ENCODE measurements at places on chromosomes 12 and 14.

DNA sequence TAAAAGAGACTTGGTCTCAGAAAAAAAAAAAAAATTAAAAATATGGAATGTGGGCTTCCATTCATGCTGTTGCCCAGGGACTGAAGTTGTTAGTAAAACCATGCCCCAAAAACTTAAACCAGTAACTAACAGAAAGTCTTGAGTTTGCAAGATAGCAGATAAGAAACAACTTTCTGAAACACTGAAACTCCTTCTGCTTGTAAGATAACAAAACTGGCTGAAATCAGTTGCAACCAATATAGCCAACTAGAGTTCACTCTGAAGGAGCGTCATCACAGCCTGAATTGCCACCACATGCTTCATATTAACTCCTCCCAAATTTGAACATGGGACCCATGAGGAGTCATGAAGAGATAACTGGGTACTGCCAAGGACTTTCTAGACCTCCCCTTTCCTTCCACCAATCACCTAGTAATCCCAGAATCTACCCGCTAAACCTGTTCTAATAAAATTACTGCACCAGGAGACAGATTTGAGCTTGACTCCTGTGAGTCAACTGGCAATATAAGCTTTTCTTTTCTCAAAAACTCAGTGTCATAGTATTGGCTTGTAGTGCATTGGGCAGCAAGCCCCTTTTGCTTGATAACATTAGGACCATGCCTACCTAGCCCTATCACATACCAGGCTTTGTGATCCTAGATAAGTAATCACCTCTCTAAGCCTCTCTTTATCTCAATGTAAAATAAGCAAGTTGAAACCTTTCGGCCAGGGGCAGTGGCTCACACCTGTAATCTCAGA is 53.6 kb downstream of the R3HDM2 start:
- DNase-seq = no peak

GRCh38 chr12:25156061-25156460 is 38.9 kb downstream of the DNAI7 start:
- no peak for DNase-seq

GRCh38 chr12:77152623-77153193 is 87.3 kb upstream of the E2F7 start:
- DNase-seq = no peak

DNA sequence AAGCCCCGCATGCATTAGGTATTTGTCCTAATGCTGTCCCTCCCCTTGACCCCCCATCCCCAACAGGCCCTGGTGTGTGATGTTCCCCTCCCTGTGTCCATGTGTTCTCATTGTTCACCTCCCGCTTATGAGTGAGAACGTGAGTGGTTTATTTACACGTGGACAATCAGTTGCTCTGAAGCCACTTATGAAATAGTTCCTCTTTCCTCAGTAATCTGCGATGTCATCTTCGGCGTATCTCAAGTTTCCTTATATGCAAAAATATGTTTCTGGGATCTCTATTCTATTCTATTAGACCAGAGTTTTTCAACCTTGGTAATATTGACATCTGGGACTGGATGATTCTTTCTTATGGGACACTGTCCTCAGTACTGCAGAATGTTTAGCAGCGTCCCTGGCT is 56.0 kb upstream of the DCD start:
- DNase-seq = no peak

DNA sequence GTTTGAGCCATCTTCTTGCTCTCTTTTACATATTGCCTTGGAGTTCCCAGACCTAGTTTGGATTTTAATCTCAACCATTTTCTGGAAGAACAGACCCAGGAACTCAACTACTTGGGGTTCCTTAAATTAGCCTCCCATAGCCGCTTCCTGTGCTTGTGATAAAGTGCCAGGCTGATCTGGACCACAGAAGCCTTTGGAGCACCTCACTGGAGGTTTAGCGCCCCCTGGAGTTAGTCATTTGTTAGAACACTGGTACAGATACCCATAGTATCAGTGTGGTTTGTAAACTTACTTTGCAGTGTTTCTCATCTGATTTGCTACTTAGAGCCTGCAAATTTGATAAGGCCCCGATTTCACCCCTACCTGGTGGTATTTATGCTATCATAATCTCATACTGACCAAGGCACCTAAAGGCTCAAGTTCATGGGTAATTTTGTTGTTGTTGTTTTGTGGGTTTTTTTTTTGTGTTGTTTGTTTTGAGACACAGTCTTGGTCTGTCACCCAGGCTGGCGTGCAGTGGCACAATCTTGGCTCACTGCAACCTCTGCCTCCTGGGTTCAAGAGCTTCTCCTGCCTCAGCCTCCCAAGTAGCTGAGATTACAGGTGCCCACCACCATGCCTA is 3.7 kb downstream of the UNC119B start:
- no peak for DNase-seq

DNA sequence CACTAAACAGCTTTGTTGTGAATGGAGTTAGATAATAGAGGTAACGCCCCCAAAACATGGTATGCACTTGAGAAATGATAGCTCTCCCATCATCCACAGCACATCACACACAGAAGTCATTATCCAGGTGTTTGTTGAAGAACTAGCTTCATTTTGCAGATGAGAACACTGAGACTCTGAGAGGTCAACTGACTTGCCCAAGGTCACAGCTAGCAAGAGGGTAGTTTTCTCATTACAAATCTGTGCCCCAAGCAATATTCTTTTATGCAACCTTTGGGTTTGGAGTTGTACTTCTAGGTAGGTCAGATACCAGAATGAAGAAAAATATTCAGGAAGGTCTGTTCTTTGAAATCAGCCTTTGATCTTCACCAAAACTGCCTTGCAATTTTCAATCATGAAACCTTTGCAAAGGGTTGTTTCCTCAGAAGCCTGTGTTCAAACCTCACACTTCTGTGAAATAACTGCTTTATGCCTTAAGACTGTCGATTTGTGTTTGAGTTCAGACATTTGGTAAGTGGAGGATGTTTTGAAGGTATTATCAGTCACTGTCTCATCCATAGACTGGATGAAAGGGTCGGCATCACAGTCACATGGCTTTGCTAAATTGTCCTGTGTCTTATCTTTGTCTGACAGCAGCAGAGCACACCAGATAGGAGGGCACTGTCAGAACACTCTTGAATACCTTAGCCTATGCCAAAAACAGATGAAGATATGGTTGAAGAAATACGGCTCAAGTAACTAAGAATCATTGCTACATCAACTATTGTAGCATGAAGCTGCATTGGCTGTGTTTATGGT is 233.2 kb upstream of the BTG1 start:
- DNase-seq = no peak

DNA sequence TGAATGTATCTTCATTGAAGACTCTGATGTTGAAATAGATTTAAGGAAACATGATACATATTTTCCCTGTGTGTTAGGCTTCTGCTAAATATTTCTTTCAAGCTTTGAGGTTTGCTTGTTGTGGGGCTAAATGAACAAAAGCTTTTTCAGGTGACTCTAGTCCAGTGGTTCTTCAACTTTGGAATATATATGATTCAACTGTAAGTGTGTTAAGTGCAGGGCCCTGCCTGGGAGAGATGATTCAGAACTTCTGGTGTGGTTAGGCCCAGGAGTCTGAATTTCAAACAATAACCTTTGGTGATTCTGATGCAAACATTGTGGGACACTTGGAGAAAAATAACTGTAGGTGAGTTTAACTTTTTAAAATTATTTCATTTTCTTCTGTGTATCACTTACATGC is 93.0 kb downstream of the TRHDE start:
- no peak for DNase-seq

DNA sequence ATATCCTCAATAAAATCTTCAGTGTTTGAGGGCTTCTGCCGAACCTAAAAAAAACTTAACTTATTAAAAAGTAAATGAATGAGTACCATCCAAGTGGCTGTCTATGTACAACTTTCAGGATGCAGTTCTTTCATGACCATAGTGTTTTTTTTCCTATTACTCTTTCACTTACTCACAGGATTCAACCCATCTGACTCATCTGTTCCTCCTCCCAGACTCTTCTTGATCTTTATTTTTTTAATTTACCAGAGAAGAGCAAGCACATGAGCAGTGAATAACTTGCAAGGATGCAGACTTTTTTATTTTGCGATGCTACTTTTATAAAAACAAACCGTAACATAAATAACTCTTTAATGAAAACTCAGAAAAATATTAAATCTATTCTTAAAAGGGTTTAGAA is 24.5 kb downstream of the RECQL start:
- peak; percentile 5 for DNase-seq

GRCh38 chr14:75138492-75138891 is 11.6 kb upstream of the NEK9 start:
- no peak for DNase-seq

DNA sequence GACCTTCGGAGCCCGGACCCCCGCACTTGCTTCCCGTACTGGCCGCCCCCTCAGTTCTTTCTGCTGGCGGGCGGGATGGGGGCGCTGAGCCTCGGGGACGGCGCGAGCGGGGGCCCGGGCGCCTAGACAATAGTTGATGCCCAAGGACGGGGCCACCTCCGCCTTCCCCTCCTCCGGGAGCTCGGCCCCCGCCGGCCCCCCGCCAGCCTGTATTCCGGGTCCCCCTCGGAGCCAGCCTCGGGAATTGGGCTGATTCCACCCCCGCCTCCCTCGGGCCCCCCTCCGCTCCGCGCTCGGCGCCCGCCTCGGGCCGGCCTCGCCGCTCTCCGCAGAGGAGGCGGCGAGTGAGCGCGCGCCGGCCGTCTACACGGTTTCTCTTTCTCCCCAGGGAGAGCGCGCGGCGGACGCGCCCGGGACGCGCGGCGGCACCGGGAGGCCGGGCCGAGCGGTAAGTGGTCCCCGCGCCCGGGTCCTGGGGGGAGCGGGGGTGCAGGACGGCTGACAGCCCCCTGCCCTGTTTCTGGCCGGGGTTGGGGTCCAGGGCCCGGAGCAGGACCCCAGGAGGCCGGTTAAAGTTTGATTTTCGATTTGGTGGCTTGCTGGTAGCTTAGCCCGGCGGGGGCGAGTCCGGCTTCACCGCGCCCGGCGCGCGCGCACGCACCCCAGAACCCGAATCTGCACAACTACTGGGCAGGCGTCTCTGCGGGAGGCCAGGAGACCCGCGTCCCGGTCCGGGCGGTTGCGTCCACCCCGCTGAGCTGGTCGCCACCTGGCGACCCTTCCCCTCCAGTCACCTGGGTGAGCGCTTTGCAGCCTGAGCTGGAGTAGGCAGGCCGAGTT is 413.7 kb downstream of the PCNX1 start:
- DNase-seq = no peak
